ENCODE measurements at places on chromosomes 1 and 21. TPM values are rescaled to one million over a fixed set of nuclear protein-coding genes. Genes with fewer than 3 reads are reported as not detected.
A peak's percentile ranks its signal among the peaks of the same experiment; 100 is the strongest.

The SPATC1L gene
- total RNA-seq: 21.5 TPM

GRCh38 chr1:64550510-64550909, 80.6 kb downstream of the CACHD1 start:
- no peak for DNase-seq

DNA sequence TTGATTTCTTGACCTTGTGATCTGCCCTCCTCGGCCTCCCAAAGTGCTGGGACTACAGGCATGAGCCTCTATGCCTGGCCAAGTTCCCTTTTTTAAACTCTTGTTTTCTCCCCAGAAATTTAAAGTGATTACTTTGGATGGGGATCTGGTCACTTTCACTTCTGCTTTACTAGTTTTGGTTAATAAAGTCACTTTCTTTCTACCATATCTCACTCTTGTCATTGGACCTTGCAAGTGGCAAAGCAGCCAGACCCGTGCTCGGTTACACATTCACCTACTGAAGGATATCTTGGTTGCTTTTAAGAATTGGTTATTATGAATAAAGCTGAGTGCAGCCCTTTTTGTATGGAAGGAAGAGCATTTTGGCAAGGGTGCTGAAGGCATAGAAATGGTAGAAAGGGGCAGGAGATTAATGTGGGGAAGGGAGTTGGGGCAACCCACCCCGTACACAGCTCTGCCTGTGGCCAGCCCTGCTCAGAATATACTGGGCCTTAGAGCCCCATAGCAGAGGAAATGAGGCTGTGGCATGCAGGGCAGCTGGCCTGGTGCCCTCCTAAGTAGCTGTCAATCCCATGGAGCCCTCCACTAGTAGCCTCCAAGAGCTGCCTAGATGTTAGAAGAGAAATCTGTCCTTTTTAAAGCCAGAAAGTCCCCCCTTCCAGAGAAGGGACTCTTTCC, 40.7 kb downstream of the CD2 start:
- no peak for DNase-seq

The KLF17 gene
- under 0.01 TPM for total RNA-seq

DNA sequence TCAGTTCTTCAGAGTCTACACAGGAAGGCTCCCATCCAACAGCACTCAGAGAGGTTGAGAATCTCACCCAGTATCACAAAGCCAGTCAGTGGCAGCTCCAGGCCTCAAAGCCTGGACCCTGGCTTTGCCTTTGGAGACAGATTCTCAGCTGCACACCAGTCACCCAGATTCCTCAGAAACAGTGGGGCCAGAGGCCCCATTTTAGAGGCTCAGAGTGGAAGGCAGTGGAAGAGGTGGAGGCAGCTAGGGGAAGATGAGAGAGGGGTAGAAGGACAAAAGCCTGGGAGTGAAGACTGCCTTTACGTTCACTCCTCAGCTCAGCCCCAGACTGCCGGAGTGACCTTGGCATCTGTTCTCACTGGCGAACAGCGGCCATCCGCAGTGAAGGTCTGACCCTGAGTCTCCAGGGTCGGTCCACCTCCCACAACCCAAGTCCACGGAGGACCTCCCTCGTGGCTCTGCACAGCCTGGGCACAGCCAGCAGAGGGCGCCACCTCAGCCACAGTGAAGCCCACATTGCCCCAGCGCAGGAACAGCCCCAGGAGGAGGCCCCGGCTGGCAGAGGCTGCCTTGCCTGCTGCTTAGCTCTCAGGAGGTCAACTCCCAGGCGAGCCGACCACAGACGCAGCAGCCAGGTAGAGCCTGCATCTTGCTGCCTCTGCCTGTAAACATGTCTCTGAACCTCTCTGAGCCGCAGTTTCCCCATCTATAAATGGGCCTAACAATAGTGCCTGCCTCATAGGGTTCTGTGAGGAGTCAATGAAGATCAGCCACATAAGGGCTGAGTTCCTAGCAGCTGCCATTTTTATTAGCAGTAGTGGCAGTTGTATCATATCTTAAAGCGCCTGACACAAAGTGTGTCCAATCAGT, 5.9 kb upstream of the FNDC5 start:
- peak; percentile 58 for DNase-seq

DNA sequence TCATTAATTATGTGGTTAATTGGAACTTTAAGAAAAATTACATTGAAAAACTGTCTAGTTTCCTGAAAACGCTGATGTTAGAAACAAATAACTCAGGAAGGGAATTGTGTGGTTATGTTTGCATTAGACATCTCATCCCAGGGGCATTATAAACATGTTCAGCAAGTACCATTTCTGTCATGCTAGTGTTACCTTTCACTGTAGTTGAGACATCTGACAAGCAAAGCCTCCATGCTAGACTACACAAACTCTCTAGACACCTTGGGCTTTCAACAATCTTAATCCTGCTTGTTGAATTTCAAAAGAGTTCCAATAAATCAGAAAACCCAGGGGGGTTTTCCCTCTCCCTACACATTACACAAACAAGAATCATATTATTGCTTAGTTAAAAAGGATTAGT, 536.8 kb downstream of the KCNT2 start:
- DNase-seq: no peak

- no peak for DNase-seq
Measured at GRCh38 chr1:161736335-161736969, 13.1 kb upstream of the DUSP12 start.

DNA sequence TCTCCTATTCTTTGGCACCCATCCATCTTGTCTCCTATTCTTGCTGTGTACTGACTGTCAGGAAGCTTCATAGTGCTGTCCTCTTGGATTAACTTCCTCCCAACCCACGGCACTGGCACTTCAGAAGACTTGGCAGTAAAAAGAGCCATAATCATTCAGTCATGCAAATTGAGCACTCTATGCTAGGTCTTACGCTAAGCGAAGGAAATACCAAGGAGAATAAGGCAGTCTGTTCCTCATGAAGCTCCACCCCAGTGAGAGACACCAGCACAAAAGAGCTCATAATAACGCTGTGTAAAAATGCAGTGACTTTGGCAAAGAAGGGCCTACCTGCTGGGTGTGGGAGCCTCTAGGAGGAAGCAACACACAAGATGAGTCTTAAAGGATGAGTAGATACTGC, 67.1 kb downstream of the GFI1 start:
- DNase-seq: no peak

GRCh38 chr1:69888657-69889056, 316.7 kb downstream of the LRRC40 start:
- DNase-seq: no peak

DNA sequence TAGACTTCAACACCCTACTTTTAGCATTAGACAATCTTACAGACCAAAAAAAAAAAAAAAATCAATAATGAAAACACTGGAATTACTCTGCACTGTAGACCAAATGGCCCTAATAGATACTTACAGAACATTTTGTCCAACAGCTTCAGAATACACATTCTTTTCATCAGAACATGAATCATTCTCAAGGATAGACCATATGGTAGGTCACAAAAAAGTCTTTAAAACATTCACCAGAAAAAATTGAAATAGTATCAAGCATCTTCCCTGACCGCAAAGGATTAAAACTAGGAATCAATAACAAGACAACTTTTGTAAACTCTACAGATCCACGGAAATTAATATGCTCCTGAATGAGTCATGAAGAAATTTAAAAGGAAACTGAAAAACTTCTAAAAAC, 22.5 kb downstream of the ZNF670 start:
- no peak for DNase-seq

The SMPDL3B gene
- 9.7 TPM for total RNA-seq

DNA sequence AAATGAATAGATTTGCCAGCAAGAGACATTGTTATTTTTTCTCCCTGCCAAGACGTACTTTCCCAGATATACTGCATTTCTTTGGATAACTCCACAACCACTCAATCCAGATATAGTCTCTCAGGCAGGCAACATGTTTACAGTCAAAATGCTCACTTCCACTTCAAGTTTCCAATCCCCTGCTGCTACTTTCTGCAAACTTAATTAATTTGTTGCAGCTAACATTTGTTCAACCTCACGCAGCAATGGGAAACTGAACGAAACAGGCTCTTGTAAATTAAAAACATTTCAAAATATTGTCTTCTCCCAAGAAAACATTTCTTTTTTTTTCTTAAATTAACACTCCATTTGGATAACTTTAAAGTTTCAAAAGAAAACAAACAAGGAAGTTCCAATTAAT, 45.7 kb upstream of the PROX1 start:
- DNase-seq: no peak

The SPRR2F gene
- total RNA-seq: not detected

The C1orf94 gene
- total RNA-seq: not detected

The KRTAP10-10 gene
- not detected for total RNA-seq

DNA sequence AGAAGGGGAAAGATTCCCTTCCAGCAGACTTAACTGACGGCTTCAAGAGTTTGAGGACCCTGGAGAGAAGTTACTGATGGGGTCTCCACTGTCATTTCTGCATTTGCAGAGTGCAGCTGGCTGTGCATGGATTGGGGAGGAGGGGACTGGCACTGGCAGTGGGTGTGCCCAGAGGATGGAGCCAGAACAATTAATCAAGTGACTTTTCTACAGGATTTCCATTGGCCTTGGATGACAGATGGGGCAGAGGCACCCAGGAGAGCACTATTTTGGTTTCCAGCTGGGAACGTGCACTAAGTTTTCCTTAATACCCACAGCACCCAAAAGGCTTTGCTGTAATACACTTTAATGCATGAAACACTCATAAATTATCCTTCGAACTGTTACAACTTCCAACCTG, 1.3 kb downstream of the NGF start:
- DNase-seq: no peak

The COL6A1 gene
- total RNA-seq: 5.7 TPM

GRCh38 chr1:233599542-233600073, 14.3 kb upstream of the KCNK1 start:
- no peak for DNase-seq

DNA sequence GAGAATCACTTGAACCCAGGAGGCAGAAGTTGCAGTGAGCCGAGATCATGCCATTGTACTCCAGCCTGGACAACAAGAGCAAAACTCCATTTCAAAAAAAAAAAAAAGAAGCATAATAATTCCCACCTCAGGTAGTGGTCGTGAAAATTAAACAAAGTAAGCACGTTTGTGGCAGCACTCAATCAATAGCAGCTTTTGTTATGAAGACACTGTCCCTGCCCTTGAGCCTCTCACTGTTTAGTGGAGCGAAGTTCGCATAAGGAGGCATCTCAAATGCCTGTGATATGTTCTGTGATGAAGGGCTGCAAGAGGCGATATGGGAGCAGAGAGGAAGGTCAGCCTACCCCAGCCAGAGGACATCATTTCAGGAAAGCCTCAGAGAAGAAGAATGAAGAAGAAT, 43.8 kb upstream of the RASAL2 start:
- no peak for DNase-seq

GRCh38 chr1:218931324-218931723, 242.4 kb upstream of the LYPLAL1 start:
- DNase-seq: no peak

DNA sequence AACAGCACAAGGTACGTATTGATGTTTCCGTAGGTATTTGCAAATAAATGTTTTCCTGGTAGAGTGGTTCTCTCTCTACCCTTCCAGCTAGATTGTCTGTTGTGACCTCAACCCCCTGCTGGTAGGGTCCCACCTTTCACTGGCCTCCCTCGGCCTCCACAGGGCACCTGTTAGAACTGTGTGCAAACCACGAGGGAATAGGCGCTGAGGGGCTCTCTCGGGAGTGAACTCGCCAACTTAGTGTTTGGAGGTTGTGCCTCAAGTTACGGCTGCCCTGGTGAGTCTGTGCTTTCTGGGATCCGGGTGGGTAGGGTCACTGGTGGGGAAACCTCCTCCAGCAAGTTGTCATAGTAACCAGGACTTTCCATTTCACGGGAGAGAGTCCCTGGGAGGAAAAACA, 204.7 kb upstream of the EDN2 start:
- no peak for DNase-seq

- DNase-seq: peak; percentile 36
Measured at GRCh38 chr1:110686188-110686587, 11.4 kb upstream of the KCNA3 start.

DNA sequence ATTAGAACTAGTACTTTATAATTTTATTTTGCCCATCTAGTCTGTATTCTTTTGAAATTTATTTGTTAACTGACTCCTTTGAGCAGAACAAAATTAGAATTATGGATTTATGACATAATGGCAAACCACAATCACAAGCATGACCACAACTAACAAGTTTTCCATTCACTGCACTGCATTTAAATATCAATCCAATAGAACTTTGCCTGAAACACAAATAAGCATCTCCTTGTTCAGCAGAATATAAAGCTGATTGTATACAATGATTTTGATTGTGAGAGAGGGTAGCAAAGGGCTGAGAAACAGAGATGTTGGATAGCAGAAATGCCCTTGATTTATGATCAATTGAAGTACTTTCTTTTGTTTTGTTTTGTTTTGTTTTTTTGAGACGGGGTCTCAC, 495.5 kb upstream of the RGS18 start:
- DNase-seq: no peak

GRCh38 chr1:62281922-62282555, 37.2 kb downstream of the KANK4 start:
- no peak for DNase-seq

DNA sequence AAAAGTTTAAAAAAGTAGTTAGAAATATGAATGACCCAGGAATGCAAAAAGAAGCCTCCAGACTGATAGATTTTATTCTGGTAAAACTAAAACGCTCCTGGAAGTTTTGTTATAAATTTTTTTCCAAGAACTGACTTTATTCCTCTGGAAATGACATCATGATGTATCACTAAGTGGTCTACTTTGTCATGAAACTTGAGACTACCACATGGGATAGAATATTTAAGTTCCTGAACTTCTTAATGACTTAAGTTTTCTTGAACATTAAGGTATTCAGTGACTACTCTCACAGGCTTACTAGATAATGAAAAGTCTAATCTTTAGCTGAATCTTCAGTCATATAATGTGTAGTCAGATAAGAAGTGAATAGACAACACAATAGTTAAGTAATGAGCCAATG, 842.2 kb downstream of the USP25 start:
- DNase-seq: no peak

DNA sequence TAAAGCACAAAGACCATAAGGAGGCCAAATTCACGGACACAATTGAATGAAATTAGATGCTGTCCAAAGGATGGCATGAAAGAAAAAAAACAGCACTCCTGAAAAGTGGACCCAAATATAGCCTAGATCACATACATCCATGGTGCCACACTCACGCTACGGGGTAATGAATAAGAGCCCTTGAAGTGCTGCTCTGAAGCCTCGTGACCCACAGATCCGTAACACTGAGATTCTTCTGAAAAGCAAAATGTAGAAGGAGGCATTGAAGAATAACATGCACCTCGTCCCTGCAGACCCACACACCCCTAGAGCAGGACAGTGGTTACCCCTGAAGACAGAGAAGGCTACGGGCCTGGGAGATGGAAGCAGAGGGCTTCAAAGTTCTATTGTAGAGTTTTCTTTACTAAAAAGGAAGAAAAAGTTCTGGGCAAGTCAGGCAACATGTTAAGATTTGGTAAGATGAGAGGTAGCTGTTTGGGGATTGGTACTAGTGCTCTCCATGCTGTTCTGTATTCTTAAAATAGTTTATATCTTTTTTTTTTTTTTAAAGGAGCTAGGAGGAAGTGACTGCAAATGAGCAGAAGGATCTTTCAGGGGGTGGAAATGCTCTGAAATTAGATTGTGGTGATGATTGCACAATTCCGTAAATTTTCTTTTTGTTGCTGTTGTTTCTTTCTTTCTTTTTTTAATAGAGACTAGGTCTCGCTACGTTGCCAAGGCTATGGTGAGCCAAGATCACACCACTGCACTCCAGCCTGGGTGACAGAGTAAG, 4.1 kb upstream of the ITGB2 start:
- no peak for DNase-seq

- DNase-seq: no peak
Measured at GRCh38 chr1:212690816-212691403, 8.7 kb downstream of the BATF3 start.

- no peak for DNase-seq
Measured at GRCh38 chr1:235648407-235648907, 1.1 kb downstream of the GNG4 start.

The ADCY10 gene
- total RNA-seq: under 0.01 TPM

- no peak for DNase-seq
Measured at GRCh38 chr1:84720221-84720780, 30.0 kb upstream of the SSX2IP start.

Measured in hematopoietic multipotent progenitor cell (in vitro differentiated cells).